ENCODE measurements at places on chromosomes 12 and 14. TPM values are rescaled to one million over a fixed set of nuclear protein-coding genes. Genes with fewer than 3 reads are reported as not detected.

GRCh38 chr14:65864549-65864948 lies 452.0 kb downstream of the FUT8 start:
- no peak for DNase-seq

- DNase-seq: no peak
Measured at GRCh38 chr14:75876530-75876929, 105.3 kb downstream of the TGFB3 start.

DNA sequence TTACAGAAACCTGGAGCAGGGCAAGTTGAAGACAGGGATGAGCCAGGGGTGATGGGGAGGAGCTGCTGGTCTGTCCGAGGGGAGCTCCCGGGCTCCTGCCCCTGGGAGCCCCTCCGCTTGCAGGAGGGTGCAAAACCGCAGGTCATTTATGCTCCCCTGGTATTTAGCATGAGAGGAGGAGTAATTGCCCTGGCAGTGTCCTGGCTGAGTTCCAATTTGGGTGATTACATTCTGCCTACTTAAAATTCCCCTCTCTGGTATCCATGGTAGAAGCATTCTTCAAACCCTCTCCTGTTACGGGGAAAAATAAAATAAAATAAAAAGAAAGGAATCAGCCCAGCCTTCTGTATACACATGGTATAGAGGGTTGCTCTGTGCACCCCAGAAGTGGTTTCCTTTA lies 61.7 kb upstream of the VRK1 start:
- DNase-seq: no peak

- DNase-seq: no peak
Measured at GRCh38 chr12:110726028-110726427, 16.7 kb downstream of the PPP1CC start.

- no peak for DNase-seq
Measured at GRCh38 chr12:102653406-102653805, 173.0 kb upstream of the IGF1 start.

AP5M1 gene
- total RNA-seq: 41.3 TPM

HOXC11 gene
- total RNA-seq: 0.84 TPM

GLIPR1L2 gene
- total RNA-seq: not detected

IAPP gene
- not detected for total RNA-seq

KRT79 gene
- 0.46 TPM for total RNA-seq
